Ecto neural progenitor cell (in vitro differentiated cells): ENCODE measurements at places on chromosomes 4 and X.

GRCh38 chr4:41058426-41058825 is 155.9 kb downstream of the APBB2 start:
- DNase-seq: no peak

DNA sequence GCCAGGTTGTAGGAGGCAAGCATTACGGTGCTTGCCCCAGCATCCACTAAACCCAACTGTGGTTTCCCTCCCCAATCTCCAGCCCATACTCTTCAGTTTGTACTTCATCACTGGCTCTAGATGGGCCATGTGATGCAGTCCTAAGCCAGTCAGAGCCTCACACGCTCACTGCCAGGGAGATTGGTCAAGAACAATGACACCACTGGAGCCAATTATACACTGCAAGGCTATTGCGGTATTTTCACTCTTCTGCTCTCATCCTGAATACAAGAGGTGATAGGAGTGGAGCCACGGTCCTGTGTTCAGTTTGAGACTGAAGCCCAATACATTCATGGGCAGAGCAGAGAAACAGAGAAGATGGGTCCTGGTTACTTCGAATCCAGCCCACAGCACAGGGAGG is 58.4 kb downstream of the SEPSECS start:
- peak; percentile 11 for DNase-seq

DNA sequence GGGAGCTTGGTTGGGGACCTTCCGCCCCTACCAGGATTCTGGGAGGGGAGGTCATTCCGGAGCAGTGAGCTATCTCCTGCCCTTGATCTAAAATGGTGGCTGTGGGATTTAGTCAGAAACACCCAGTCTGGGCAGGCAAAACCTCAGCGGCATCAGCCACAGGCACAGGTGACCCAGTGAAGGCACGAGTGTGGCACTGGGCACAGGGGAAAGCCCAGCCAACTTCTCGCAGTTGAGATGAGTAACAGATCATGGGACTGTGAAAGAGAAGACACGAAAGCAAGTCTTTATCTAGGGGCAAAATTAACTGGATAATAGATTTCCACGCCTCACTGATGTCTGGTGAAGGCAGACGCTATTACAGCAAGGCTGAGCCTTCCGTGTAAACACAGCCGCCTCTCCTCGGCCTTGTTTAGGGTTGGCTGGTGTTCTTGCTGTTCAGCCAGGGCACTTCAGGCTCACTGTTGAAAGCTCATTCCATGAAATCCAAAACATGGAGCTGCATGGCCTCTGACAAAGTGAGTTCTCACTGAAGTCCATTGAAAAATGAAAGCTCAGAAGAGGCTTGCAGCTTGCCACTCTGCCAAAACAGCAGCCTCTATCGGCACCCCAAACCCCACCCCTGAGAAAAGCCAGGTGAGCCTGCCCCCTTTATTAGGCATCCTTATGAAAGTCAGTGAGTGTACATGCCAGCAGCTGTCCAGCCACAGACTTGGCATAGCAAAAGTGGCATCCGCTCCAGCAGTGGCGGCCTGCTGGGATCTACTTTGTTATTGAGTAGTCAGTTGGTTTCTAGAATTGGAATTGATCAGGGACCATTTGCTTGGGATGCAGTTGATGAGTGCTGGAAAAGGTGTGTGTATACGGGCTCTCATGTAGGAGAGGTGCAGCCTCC is 102.3 kb upstream of the MTM1 start:
- DNase-seq: no peak

DNA sequence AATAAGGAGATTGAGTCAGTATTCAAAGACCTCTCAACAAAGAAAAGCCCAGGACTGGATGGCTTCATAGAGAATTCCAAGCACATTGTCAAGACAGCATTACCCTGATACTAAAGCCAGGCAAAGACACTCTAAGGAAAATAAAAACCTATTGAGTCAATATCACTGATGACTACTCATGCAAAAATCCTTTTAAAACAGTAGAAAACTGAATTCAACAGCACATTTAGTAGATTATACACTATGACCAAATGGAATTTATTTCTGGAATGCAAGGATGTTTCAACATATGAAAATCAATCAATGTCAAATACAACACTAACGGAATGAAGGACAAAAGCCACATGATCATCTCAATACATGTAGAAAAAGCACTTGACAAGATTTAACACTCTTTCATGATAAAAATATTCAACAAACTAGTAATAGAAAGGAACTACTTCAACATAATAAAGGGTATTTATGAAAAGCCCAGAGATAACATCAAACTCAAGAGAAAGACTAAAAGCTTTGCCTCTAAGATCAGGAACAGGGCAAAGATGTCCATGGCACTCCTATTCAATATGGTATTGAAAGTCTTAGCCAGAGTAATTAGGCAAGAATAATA is 633.3 kb downstream of the ANKRD50 start:
- DNase-seq: no peak

DNA sequence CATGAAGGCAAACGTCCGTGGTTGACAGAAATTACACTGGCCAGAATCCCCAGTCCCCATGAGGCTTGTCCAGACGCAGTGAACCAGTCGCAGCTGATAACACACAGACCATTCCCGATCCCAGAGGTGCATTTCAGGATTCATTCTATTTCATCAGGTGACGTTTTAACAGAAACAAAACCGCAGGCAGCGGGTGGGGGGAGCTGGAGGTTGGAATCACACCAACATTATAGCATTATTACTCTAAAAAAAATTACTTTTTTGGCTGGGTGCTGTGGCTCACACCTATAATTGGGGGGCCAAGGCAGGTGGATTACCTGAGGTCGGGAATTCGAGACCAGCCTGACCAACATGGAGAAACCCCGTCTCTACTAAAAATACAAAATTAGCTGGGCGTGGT is 25.2 kb downstream of the NOP14 start:
- no peak for DNase-seq

DNA sequence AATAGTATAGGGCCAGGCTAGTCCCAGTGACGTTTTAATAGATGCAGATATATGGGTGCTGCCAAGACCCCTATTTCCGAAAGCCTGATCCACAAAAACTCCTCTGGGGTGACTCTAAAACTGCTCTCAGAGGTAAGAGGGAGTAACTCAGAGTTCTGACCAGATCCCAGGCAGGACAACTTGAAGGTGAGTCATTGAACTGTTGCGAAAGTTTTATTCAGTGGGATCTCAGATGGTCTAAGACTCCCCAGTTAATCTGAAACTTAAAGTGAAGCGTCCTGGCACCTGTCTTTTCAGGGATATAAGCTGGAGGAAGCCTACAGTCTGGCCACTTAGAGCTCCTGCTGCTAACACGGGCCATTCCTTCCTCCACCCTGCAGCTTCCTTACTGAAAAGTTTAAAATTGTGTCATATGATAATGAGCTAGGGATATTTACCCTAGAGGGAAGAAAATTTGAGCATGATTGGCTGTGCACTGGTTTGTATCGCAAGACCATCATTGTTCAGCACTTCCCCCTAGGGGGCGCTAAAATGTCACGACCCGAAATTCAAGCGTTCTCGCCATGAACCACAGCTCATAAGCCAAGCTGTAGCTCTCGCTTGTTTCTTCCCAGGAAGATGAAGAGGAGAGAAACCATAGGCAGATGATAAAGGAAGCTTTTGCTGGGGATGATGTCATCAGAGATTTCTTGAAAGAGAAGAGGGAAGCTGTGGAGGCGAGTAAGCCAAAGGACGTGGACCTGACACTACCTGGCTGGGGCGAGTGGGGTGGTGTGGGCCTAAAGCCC is 19.5 kb downstream of the UTP14A start:
- DNase-seq: peak; percentile 63

GRCh38 chrX:45756557-45756956 is 555.9 kb upstream of the DIPK2B start:
- DNase-seq: no peak

DNA sequence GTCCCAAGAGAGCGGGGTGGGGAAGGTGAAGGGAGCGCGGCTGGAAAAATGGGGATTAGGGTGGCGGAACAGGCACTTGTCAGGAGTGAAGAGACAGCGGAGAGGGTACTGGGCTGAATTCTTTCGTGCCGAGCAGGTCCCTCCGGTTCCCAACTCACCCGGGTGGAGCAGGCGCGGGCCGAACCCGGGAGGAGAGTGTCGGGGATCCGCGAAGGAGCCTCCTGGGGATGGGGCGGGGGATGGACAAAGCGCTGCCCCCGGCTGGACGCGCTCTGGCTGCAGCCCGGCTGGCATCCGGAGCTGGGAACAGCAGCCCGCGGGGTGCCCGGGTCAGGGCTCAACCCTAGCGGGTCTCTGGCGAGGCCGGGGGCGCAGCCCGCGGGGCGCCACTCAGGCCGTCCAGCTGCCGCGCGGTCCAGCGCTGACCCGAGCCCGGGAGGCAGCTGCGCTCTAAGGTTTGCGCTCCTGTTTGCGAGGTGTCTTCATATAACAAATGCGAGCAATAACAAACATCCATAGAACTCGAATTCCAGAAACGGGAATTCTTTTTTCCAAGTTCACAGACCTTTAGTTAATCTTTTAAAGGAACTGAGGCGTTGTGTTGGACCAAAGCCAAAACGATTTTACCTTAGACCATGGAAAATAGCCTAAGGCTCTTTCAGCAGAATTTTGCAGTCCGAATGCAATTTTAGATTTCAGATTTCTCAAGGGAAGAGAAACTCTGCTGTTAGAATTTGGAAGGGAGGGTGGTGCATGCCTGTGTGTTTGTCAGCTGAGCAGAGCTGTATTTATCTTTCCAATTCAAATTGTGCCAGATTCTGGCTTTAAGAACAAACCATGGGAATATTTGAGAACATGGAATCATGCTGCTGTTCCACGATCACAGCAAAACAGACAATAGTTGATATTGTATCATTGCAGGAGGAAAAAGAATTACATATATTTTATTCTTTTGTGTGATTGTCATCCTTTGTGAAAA is 744 bp downstream of the NPY5R start:
- no peak for DNase-seq

GRCh38 chr4:88985088-88985773 is 71.8 kb downstream of the FAM13A start:
- DNase-seq: no peak

DNA sequence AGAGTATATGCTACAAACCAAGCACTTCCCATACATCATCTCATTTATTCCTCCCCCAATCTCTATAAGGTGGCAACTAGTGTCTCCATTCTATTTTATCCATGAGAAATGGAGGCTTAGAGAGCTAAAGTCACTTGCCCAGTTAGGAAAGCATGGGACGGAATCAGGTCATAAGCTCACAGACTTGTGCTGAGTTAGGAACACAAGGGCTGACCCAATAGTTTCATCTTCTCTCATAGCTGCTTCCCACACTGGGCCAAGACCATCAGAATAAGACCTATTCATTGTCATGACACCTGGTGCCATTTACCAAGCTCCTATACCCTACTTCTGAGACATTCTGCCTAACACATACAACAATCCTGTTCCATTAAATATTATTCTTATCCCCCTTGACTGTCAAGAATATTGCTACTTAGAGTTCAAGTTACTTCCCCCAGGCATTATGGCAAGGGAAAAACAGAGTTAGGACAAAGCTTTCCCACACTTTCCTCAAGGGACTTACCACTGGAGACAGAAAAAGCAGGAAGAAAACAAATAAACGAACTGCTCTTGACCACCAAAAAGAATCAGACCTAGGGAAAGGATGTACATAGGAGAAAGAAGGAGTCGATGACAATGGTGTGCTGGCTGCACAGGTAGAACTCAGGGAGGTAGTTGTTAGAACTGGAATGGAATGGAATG is 167.8 kb downstream of the LDB2 start:
- DNase-seq: no peak

DNA sequence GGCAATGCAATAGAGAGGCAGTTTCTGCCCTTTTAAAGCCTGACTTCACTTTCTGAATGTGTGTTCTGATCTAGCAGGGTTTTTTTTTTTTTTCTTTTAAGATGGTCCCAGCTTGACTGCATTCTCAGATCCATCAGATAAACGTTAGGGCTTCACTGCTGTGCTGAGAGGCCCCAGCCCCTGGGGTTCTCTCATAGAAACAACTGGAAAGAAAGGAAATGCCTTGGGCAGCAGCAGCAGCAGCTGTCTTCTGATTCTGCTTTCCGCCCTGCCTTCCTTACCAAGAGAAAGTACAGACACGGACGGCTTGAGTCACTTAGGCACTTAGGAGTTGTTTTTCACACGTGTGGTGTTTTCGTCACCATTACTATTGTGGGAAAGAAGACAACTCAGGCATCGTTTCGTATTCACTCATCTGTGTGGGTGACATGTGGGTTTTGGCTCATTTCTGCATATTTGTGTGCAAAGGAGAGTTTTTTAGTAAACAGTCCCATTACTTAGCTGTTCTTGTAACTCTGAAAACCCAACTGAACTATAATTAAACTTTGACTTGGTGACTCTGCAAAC is 172.0 kb downstream of the PTTG2 start:
- peak; percentile 63 for DNase-seq

DNA sequence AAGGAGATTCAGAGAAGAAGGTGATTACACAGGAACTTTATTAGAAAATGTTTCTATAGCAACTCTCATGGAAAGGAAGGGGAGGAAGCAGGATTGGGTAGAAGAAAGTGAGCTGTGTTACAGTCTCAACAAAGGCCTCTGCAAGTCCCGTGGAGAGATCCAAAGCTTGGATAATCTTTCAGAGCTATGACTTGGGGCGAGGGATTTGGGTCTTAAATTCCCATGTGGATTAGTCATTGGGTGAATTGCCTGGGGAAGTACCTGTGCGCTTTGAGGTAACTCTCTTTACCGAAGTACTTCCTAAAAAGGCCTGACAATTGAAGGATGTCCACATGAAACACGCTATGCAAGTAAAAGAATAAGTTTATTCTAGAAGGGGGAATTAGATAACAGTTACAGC is 133.8 kb upstream of the ANKRD50 start:
- DNase-seq: no peak

GRCh38 chr4:179631321-179631720 is 2189.1 kb upstream of the AGA start:
- DNase-seq: no peak
